CD4-positive, alpha-beta T cell treated with Interleukin-10 for 1 hour (primary cell): ENCODE measurements at places on chromosomes 1 and 21.

GRCh38 chr1:205576011-205576410, 55.8 kb downstream of the ELK4 start:
- DNase-seq, result no peak

DNA sequence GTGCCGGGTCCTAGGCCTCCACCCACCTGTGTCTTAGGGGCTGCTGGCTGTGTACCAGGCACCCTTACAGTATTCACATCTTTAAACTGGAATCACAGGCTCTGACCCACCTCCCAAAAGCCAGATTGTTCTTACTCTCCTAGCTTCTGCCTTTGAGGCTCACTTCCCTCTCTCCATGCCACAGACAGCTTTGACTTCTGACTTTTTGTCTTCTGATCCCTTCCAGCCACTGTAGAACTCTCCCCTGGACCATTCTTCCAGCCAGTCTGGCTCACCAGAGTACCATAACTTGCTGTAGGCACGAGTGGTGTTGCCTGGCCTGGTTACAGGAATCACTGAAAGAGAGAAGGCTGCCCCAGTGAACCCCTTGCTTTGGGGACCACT, 58.1 kb upstream of the STUM start:
- no peak for DNase-seq

GRCh38 chr21:22679207-22679606, 1681.0 kb downstream of the NCAM2 start:
- no peak for DNase-seq

DNA sequence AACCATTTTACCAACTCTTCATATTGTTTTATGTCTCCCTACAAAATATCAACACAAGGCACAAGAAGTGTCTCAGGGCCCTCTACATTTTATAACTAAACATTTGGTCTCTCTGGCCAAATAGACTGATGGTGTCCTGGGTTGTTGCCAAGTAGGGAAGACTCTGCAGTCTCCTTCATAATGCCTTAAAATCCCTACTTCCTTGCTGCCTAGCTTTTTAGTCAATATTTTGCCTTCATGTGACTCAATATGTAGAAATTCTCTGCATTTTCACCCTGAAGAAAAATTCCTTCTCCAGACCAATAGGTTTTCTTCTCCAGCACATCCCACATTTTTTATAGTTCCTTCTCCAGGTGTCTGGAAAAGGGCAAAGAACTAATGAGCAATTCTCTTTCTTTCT, 72.6 kb upstream of the IPO9 start:
- DNase-seq, result no peak

GRCh38 chr21:38308532-38309119, 51.8 kb downstream of the KCNJ15 start:
- no peak for DNase-seq

- no peak for DNase-seq
Observed at GRCh38 chr1:232221802-232222499, 408.0 kb downstream of the SIPA1L2 start.

GRCh38 chr1:164786980-164787833, 228.2 kb downstream of the PBX1 start:
- DNase-seq, result peak; percentile 47

- peak; percentile 11 for DNase-seq
Observed at GRCh38 chr1:184753608-184754475, 816 bp downstream of the EDEM3 start.

- DNase-seq, result no peak
Observed at GRCh38 chr1:67217938-67218337, 51.7 kb downstream of the IL23R start.

DNA sequence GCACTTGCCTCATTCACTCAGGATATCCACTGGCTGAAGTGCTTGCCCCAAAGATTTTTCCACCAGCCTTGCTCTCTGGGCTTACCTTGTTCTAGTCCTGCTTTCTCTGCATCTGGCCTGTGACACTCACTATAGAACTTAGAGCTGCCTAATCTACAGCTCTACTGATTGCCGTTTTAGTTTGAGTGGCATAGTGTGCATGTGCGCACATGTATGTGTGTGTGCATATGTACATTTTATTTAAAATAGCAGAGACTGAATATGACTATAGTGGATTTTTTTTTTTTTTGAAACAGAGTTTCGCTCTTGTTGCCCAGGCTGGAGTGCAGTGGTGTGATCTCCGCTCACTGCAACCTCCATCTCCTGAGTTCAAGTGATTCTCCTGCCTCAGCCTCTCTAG, 92.0 kb upstream of the CCDC190 start:
- no peak for DNase-seq

GRCh38 chr1:151945725-151946722, 36.7 kb upstream of the THEM4 start:
- peak; percentile 96 for DNase-seq

DNA sequence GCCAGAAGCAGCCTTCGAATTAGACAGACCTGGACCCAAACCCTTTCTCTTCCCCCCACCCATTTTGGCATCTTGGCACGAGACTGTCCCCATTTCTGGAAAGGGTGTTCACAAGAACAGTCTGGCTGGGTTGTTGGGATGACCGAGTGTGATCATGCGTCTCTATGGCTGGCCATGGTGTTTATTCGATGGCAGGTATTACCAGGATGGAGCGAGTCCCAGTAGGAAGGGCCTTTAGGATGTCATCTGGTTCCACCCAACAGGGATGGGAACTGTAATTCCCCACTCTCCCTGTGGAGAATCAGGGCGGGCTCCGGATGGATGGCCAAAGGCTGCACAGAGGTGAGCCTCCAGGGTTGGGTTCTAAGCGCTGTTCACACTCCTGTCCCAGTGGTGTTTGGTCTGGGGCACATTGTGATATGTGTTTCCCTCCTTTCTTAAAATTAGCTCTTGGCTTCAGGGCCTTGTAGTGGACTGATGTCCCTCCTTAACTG, 33.4 kb upstream of the ATP5PO start:
- DNase-seq, result no peak

DNA sequence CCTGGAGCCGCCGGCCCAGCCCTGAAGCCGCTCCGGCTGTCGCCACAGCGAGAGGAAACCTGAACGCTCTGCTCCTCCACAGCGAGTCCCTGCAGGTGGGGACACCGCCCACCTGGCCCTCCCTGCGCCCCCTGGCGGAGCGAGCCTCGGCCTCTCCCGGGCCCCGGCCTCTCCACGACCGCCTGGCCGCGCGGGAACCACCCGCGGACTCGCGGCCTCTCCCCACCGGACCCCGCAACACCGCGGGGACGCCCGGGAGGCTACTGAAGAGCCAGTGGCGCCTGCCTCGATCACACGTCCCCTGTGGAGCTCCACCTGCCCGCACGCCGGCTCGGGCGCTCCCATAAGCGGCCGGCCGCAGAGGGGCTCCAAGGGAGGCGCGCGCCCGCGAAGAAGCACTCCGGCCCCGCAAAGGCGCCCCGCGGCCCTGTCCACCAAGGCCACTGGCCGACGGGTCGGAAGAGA, 109.6 kb downstream of the KCNN3 start:
- DNase-seq, result peak; percentile 83

GRCh38 chr1:228935855-228936727, 200.8 kb downstream of the RHOU start:
- peak; percentile 5 for DNase-seq

DNA sequence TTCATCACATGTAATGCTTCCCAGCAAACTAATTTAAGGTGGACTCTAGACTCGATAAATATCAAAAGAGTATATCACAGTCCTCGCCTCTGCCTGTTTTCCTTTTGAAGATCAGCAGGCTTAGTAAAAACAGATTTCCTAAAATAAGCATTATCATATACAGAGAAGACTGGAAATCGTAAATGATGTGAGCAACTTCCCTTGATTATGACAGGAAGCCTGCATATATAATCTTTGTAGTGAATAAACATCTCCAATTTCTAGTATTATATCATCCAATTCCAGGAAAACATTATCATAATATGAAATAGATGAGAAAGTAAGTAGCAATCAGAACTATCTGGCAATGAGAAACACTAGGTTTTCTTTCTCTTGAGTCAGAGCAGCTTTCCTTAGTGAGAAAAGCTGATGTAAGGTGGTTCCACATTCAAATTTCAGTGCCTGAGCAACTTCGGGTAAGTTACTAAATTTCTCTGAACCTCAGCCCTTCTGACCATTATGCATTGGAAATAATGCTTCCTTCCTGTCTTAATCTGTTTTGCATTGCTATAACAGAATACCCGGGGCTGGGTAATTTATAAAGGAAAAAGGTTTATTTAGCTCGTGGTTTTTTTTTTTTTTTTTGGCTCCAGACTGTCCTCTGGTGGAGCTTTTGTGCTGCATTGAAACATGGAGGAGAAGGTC, 12.6 kb upstream of the POU2F1 start:
- no peak for DNase-seq

DNA sequence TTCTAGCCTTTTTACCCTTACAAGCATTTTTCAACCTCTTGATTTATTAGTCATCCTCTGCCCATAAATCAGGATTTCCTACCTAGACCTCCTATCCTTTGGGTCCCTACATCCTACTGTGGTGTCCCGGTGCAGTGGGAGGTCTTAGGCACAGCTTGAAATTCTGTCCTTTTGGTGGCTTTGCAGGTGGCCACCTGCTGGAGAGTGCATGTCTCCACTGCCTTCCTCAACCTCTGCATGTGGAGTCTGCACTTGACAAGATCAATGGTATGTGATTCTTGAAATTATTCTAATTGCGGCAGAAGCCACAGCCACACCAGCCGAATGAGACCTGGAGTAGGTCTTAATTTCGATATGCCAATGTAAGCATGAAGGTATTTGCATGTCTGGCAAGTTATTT, 11.4 kb upstream of the KCNA3 start:
- peak; percentile 54 for DNase-seq

DNA sequence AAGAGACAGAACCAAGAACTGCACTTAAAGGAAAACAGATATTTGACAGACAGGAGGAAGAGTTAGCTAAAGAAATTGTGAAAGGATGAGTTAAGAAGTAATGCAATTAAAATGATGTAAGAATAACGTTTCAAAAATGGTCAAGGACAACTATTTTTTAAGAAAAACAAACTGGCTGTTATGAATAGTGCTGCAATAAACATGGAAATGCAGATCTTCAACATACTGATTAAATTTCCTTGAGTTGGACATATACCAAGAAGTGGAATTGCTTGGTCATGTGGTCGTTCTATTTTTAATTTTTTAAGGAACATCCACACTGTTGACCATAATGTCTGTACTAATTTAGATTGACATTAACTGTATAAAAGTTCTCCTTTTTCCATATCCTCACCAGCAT, 23.1 kb upstream of the PHTF1 start:
- DNase-seq, result no peak

DNA sequence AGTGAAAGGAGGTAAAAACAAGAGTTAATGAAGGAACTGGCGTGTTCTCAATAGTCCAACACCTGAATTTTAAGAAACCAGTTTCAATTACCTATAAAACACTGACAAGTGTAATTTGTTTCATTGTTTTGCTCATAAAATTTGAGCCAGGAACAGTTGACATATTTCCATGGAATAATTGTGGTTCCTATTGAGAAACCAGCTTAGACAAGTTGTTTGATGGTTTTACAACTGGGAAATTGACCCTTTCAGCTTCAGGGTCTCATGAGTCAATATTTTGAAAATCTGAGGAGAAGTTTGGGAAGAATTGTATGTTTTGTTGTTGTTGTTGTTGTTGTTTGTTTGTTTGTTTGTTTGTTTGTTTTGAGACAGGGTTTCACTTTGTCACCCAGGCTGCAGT, 69.1 kb upstream of the GADD45A start:
- DNase-seq, result no peak

DNA sequence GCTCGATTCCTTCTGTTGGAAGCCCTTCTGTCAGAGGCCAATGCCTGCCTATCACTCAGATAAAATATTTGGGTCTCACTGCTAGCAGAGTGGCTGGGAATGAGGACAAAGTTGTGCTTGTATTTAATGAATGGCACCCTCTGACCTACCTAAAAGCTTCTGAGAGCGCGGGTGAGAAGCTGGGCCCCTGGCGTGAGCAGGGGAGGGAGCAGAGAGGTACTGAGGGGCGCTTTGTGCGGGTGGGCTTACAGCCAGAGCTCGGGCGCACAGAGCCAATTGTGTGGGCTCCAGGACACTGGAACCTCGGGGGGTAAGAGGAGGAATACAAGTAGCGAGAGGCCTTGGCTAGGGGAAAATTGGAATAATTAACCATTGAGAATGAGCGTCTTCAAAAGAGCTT, 32.3 kb downstream of the PCAT6 start:
- DNase-seq, result no peak

GRCh38 chr1:16167331-16168143, 11.7 kb upstream of the EPHA2 start:
- DNase-seq, result peak; percentile 79

DNA sequence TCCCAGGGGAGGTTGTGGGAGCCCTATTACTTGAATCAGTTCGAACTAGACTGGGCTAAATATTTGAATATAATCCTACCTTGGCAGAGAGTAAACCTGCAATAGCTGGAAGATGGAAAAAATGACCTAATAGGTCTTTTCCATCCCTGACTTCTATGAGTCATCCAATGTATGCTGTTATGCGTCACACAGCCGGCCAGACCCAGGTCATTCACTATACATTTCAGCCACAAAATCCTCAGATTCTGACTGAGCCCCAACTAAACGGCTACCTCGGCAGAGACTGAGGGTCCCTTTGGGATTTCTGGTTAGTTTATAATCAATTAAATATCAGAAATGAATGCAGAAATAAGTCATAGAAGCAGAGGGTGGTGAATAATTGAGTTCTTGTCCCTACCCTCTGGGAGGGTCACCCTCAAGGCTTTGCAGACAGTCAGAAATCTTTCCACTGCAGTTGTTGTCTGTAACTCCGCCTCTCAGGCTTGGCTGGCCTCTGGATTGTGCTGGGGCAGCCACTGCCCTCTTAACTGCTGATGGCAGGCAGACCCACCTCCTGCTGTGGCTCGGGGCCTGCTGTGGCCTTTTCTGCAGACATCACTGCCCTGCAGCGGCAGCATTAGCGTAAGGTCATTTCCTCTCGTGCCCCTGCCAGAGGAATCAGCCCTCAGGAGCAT, 240.5 kb downstream of the TGFB2 start:
- DNase-seq, result no peak
